ENCODE measurements at places on chromosomes 5 and 9.

- DNase-seq, result no peak
Measured at GRCh38 chr9:77475641-77476473, 172.3 kb downstream of the GNA14 start.

- DNase-seq, result no peak
Measured at GRCh38 chr9:5571629-5572232, 57.2 kb upstream of the RIC1 start.

GRCh38 chr5:150181766-150182545, 7.9 kb upstream of the SLC6A7 start:
- DNase-seq, result no peak

GRCh38 chr5:178387856-178388190, 155.2 kb upstream of the PHYKPL start:
- DNase-seq, result no peak

DNA sequence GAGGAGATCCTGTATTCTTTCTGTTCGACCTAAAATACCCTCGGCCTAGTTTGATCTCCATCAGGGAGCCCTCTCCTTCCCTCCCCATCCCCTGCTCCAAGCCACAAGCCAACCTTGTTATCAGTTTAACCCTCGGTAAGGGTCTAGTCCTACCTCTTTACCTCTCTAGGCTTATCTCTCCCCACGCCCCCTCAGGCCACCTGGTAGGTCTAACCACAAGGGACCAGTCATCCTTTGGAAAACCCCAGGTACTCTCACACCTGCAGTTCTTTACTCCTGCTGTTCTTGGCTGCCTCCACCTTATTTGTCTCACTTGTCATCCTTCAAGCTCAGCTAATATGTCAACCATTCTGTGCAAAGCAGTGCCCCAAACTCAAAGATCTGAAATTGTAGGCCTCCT, 78.7 kb downstream of the RAD23B start:
- no peak for DNase-seq

DNA sequence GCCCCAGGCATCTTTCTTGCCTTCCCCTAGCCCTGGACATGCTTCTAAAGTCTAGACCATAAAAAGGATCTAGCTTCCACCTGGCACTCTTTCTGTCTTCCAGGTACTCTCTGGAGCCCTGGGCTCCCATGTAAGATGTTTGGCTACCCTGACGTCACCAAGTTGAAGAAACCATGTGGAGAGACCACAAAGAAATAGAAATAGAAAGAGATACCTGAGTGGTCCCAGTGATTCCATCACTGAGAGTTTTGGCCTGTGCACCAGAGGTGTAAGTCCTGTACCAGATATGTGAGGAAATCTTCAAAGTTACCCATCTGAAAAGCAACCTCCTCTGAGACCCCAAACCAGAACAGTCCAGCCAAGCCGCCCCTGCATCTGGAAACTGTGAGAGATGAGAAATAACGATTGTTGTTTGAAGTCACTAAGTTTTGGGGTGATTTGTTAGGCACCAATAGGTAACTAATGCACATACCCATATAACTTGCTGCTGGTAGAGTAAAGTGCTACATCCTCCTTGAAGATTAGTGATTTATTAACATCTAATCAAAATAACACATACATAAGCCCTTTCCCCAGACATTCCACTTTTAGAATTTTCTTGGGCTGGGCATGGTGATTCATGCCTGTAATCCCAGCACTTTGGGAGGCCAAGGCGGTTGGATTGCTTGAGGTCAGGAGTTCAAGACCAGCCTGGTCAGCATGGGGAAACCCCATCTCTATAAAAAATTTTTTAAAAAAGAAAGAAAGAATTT, 85.7 kb upstream of the LHFPL2 start:
- DNase-seq, result no peak
